ENCODE measurements at places on chromosomes 11 and 22.

GRCh38 chr22:24463071-24463760 is 31.9 kb upstream of the UPB1 start:
- DNase-seq = no peak

DNA sequence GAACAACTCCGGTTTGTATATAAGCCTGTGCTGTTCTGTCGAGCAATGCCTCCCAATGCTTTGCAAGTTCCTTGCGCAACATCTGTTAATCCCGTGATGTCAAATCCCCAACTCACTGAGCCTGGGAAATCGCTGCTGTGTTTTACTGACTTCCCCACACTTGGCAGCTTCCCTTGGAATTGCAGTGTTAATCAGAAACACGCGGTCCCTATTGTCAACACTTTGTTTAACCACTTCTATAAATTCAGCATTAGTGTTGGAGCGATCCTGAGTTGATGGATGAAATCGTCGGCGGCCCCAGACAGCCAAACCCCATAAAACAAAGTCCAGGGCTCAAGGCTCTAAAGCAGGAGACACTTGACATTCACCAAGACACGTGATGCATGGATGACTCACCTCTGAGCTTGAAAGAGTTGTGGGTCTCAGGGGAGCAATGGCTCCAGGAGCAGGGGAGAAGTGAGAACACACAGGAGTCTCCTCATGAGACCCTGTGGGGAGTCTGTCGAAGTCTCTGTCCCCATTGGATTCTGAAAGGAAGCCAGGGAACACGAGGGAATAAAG is 555.3 kb downstream of the MIAT start:
- no peak for DNase-seq

DNA sequence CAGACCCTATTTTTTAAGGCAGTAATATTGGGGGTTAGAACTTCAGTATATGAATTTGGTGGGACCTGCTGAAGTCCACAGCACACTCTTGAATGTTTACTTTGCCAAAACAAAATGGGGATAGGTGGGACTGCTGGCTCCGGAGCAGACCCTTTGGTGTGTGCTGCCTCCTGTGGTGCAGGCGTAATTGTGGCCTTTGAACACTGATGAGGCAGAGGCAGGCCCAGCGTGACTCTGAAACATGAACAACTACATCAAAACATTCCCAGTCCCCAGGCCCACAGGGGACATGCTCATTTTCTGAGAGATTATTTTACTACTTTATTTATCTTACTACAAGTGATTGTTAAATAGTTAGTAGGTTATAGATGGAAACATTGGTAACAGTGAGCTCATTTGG is 225.0 kb upstream of the TBCEL start:
- DNase-seq = no peak

DNA sequence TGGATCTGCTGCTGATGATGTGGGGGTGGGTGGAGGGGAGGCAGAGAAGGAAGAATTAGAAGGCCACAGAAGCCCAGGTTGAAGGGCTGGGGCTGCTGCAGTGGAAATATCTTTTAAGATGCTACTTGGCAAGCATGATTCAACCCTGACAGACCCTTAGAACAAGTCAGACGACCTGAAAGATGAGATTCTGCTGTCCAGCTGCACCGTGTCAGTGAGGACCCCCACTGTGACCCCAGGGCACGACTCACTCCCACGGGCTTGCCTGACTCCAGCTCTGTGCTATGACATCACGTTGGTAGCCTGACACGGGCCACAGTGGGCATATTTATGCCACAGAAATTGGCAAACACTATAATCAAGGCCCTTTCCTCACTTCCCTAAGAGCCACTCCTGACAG is 36.0 kb downstream of the LRFN4 start:
- no peak for DNase-seq

- DNase-seq = no peak
Measured at GRCh38 chr11:74493791-74494630, 487 bp upstream of the LIPT2 start.

DNA sequence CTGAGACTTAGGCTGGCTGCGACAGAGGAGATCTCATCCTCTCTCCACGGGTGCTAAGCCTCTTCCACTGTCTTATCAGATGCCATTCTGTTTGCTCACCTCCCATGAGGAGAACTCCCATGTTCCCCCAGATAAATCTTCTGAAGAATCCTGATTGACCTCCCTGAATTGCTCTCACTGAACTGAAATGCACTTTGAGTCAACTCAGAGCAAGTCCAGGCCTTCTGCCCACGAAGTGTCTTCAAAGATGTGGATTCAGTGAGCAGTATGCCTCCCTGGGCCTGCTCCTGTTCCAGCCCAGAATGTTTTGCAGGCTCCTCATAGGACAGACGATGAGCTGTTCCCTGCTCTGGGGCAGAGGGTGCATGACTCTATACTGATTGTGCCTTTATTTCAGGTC is 17.4 kb downstream of the TUB start:
- DNase-seq = no peak

DNA sequence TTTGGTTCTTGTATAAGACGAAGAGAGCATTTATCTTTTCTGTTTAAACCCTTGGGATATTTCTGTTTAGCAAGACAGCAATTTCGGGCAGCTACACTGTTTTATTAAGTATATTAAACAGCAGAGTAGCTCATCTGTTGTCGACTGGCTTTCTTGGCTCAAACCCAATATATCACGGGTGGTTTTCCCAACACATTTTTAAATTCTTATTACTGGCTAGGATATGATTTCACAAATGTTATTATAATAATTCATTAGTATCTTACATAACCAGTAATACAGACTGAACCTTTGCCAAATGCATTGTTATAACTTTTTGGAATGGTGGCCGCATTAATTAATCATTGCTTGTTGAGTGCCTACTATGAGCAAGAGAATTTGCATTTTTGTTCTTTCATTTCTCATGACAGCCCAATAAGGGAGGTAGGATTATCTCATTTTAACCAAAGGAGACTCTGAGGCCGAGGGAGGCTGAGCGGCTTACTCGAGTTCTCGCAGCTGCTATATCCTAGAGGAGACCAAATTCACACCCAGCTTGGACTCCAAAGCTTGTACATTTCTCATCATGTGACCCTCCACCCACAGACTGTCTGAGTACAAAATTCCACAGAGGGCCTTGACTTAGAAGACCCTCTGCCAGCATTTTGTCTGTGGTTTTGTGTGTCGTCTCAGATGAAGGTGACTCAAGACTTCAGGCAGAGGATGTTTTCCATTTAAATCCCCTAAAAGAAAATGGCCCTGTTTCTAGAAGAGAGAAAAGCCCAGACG is 304.9 kb downstream of the NTM start:
- no peak for DNase-seq

- DNase-seq = no peak
Measured at GRCh38 chr22:44550711-44551491, 52.9 kb upstream of the RTL6 start.

DNA sequence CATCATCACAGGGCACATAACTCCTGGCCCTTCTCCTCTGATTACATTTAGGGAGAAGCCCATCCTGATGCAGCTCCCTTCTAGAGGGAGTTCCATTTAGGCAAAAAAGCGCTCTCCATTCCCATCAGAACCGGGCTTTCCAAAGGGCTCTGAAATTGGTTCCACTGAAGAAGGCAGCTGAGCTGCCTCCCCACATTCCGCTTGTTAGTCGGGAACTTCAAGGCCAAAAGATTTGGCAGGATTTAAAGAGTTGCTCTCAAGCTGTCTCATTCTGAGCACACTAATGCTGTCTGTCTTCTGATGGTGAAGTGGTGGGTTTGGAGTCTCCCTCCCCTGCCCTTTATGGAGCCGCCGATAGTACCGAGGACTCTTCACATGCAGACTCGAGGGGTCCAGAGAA is 26.6 kb upstream of the CABP7 start:
- DNase-seq = no peak

DNA sequence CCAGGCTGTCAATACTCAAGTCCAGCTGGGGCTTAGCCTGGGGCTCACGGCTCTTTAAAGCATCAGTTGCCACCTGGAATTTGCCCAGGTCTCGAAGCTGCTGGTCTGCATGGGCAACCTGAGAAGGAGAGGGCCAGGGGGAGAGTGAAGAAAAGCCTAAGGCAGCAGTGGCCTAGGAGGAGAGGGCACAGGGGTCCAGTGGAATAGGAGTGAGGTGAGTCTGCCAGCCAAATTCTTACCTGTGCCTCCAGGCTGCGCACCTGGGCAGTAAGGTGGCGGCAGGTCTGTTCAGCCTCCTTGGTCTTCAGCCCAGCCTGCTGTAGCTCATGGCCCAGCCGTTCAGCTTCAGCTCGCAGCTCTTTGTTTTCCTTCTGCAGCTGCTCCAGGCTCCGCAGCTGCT is 10.0 kb downstream of the IL18BP start:
- no peak for DNase-seq

DNA sequence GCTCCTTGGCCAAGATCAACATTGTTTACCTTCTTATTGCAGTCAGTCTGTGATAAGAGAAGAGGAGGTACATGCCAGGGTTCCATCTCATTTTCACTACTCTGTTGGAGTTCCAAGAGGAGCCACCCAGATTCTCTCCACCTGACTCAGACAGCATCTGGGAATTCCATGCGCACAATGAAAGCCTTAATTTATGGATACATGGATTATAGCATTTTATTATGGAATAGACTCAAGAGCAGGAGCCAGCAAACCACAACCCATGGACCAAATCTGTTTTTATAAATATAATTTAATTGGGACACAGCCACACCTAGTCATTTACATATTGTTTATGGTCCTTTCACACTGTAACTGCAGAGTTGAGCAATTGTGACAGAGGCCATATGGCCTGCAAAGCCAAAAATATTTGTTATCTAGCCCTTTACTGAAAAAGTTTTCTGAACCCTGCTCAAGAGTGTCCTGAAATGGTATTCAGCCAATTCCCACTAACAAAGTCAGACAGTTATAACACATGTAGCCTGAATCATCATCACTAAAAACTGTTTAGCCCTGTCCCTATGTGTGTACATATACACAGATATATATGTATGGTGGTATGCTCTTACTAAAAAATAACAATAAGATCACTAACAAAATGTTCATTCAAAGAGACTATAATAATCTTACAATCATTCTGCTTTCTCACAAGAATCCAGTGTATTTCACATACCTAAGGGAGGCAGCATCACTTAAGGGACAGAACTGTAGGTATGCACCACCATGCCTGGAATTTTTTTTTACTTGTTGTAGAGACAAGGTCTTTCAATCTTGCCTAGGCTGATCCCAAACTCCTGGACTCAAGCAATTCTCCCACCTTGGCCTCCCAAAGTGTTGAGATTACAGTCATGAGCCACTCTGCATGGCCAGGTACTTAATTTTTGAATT is 104.5 kb upstream of the TEAD1 start:
- no peak for DNase-seq

DNA sequence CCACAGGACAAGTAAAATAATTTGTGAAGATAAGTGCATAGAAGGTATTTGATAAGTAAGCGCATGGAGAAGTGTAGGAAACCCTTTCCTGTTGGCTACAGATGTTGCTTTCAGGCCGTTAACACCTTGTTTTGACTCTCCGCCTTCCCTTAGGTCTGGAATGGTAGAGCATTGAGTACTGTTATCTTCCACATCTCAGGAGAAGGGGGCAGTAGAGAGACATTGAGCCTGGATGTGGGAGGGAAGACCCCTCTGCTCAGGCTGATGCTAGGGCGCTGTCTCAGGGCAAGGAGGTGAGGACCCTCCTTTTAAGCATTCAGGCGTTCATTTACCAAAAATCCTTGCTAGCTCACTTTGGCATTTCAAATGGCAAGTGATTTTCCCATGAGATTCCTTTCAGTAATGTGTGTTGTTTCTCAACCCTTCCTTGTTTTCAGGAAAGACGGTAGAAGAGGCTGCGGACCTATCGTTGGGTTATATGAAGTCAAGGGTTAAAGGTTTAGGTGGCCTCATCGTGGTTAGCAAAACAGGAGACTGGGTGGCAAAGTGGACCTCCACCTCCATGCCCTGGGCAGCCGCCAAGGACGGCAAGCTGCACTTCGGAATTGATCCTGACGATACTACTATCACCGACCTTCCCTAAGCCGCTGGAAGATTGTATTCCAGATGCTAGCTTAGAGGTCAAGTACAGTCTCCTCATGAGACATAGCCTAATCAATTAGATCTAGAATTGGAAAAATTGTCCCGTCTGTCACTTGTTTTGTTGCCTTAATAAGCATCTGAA is 27.0 kb upstream of the SCGB1A1 start:
- DNase-seq = no peak

DNA sequence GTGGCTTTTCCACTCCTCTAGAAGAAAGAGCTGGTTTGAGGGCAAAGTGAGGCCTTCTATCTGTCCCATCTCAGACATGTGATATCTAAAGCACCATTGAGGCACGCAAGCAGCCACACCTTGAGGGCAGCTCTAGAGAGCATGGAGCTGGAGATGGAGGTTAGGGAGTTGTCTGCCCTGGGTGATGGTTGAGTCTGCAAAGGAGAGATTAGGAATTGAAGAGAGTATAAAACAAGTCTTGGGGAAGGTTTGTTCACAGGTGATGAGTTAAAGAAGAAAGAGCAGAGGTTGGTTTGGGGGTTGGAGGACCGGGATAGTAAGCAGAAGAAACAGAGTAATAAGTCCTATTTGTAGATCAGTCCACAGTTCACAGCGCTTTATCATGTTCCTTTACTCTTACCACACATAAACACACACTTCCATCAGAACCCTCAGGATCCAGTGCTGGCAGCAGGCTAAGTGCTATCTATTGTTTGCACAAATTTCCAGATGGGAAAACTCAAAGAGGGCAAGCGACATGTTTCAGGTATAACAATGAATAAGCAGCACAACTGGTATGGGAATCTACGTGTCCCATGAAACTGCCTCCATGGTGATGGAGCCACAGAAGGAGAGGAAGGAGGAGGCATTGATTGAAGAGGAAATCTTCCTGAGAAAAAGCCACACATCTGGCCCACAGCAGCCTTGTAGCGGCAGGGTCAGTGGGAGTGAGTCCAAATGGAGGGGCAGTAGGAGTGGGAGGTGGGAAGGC is 65.8 kb downstream of the RASSF10 start:
- no peak for DNase-seq

DNA sequence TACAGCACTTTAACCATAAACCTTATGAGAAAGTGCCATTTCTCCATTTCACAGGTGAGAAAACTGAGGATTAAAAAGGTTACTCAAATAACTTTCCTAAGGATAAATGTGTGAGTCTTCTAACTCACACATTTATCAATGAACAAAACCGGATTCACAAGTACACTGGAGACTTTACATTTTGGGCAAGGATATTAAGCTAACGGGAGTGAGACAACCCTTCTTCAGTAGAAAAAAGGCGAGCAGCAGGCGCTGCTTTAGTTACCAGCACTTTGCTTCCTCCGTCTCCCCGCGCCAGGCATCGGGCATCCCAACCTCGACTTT is 356 bp upstream of the TTC12 start:
- no peak for DNase-seq

DNA sequence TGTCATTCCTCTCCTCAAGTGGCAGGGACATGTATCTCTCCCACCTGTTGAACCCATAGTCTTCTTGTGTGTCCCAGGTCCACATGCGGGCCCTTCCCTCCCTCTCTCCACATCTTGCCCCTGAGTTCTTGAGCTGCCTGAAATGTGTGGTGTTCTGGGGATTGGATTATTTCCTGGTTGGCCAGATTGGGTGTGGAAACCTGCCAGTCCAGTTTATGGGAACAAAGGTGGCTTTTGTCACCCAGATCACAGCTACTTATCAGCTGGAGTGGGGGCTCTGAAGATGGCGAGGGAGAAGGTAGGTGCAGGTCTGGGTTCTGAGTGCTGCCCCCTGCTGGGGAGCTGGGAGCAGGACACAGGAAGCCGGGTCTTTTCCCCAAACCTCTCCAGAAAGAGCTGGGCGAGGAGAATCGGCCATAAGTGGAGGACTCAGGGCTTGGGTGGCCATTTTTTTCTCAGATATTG is 14.2 kb downstream of the DTX4 start:
- peak; percentile 46 for DNase-seq
